NCI-H510A treated with DMSO at 0.1 percent for 48 hours (cell line): ENCODE measurements at places on chromosomes 4 and X.

DNA sequence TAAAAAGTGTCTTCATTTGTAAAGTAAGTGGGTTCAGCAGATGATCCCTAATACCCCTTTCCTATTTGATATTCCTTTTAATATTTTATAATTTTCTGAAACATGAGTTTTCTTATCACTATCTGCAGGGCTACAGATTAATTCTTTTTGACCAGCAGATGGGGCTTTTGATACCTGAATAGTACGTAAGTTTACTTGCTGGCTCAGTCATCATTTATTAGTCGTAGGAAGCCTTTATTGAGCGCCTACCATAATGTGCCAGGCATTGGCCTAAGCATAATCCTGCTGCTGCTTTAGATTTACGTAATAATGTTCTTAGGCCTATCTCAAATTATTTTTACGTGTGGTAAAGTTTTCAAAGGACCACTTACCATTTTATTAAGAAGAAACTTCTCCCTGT is 33.1 kb downstream of the OSTC start:
- peak; percentile 12 for DNase-seq

GRCh38 chr4:74282926-74283325 is 25.3 kb upstream of the EPGN start:
- no peak for DNase-seq

GRCh38 chr4:183394166-183394951 is 50.1 kb upstream of the CDKN2AIP start:
- DNase-seq = no peak

DNA sequence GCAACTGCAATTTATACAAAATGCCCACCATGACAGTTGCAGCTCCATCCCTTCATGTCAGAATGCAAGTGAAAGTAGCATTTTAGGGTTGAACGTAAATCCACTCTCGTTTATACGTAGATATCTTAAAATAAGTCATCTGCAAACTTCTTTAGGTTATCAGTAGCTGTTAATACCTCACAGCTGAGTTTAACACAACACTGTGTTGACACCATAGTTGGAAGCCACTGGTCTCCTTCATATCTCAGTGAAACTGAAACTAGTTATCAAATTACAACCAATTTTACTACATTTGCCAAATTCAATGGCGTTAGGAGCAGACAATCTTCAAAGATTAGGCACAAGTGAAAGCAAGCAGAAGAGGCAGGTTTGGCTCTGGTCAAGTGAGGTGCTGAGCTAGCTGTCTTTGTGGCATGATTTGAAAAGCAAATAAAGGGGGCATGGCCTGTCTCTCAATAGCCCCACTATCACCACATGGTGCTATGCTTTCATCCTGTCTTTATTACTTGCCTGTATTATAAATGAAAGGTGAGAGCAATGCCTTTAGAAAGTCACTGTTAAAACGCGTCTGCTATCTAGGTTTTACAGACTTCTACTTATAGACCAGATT is 12.3 kb downstream of the PPP3CA start:
- peak; percentile 8 for DNase-seq

GRCh38 chr4:26192899-26193869 is 127.6 kb upstream of the RBPJ start:
- DNase-seq = no peak
